ENCODE measurements at places on chromosomes 7 and 10.

DNA sequence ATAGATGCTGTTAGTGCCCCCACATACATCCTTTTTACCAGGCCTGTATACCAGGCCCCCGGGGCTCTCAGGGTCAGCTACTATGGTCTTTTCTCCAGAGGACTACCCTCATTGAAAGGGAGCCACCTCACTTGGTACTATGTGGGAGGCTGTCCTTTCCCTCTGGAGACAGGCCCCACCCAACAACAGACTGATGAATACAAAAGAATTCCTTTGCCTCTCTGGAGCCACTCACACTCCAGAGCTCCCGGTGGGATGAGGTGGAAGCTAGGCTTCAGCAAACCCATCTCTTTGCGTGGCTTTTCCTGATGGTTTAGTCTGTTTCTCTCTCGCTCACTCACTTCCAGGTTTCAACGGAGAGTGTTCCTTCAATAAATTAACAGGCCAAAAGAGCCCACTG, 30.3 kb downstream of the ANKMY2 start:
- no peak for DNase-seq

GRCh38 chr10:24118246-24118645, 90.7 kb upstream of the KIAA1217 start:
- no peak for DNase-seq

DNA sequence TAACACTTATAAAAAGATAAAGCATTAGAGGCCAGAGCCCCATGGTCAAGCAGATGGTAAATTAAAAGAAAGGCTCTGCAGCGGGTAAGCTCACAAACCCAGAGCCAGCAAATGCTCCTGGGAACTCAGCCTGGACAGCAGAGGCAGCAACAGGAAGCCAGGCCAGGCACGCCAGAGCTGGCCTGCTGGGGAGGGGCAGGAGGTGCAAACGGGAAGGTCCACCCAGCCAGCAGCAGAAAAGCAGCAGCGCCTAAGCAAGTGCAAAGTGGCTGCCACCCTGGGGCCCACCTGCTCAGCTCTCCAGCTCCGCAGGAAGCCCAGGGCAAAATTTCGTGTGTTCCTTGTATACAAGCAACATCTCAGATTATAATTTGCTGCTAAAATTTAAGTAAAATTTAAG, 82.7 kb upstream of the GPR22 start:
- no peak for DNase-seq

DNA sequence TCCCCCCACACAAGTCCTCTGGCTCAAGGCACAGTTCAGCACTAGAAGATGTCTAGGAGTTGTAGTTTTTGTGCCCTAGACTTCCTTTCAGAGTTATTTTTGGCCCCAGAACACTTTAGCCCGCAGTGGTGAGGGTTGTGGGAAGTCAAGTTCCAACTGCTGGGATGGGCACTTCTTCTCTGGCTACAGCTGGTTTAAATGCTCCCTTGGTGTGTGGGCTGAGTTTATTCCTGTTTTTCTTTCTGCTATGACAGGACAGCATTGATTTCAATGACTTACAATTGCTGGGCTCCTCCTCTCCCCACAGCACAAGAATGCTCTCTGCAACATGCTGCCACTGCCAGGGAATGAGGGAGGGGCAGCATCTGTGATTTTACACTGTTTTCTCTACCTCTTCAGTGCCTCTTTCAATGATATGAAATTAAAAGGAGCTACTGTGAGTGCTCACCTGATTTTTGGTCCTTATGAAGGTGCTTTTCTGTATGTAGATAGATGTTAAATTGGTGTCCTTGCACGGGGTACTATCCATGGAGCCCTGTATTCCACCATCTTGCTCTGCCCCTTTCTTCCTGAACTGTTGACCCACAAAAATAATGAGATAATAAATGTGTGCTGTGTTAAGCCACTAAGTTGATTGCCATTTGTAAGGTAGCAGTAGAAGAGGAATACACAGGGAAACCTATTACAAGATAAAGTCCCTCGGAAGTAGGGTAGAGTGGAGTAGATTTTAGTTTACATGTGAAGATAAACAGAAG, 56.3 kb downstream of the SLC13A1 start:
- no peak for DNase-seq

DNA sequence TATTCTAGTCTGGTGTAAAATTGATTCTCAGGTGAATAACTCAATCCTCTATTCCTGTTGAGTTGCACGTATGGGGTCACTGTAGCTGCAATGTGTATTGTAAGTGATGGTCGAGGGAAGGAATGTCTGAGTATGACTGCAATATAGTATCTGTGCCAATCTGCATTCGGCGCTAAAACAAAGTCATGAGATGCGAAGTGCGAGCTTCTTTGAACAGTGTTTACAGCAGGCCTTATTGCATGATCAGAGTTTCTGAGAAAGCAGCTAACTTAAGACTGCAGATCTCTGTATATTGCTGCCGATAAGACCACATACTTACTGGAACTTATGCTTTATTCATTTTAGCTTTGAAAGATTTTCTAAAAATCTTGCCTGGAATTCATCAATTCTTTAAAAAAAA, 341.7 kb upstream of the BMPER start:
- DNase-seq: no peak

- peak; percentile 43 for DNase-seq
Observed at GRCh38 chr10:3365630-3366029, 193.0 kb upstream of the PITRM1 start.

All from mammary epithelial cell (primary cell).